Stimulated activated naive CD4-positive, alpha-beta T cell treated with Interleukin-2 at 50 U/mL for 16 hours (primary cell): ENCODE measurements at places on chromosomes 4 and X.

DNA sequence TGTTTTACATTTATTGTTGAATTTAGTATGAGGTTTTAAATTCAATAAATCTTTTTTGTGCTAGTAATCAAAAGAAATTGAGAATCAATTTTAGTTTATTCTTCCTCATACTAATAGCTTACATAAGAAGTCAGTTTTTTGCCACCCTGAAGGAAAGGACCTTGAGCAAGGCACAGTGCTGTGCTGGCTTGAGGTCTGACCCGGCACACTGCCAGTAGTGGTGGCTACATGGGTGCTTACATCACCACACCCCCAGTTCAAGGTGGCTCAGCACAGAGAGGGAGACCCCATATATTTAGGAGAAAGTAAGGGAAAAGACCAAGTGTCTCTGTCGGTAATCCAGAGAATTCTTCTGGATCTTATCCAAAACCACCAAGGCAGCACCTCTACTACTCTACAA, 86.0 kb upstream of the LANCL3 start:
- DNase-seq: no peak

- no peak for DNase-seq
These were observed 73.5 kb downstream of the PRSS12 start for GRCh38 chr4:118279328-118279727.

DNA sequence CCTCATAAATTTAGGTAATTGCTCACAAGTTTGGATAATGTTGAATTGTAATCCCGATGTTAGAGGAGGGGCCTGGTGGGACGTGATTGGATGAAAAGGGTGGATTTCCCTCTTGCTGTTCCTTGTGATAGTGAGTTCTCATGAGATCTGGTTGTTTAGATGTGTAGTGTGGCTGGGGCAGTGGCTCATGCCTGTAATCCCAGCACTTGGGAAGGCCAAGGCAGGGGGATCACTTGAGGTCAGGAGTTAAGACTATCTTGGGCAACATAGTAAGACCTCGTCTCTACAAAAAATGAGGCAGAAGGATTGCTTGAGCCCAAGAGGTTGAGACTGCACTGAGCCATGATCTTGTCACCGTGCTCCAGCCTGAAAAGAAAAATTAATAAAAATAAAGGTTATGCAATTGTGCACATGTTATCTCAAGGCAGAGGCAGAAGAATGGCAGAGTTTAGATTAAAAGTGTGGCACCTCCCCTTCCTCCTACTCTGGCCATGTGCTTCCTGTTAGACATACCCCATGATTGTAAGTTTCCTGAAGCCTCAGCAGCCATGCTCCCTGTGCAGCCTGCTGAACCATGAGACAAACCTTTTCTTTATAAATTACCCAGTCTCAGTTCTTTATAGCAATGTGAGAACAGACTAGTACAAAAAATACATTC, 36.5 kb downstream of the ERVMER34-1 start:
- no peak for DNase-seq

GRCh38 chrX:154135458-154136229, 8.4 kb upstream of the OPN1LW start:
- peak; percentile 4 for DNase-seq

DNA sequence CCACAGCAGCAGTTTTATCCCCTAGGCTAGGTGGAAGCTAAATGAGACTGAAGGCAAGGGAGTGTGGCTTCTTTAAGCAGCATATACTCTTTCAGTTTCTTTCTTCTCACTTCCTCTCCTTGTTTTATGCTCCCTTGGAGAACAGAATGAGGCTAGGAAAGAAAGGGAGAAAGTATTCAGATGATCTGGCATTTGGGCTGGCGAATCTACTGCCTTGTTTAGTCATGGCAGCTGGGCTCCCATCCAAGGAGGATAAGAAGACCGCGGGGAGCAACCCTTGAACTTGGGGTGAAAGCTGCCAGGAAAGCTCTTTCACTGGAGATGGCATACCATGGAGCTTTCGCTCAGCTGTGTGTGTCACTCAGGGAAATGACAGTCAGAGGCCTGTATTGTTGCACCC, 72.1 kb downstream of the ARHGEF38 start:
- no peak for DNase-seq

- DNase-seq: no peak
These were observed 119.9 kb downstream of the FBXW7 start for GRCh38 chr4:152415980-152416379.

- DNase-seq: no peak
These were observed 203.6 kb downstream of the PDGFC start for GRCh38 chr4:156767911-156768415.

- DNase-seq: no peak
These were observed 493 bp downstream of the TCEAL5 start for GRCh38 chrX:103275947-103276567.

GRCh38 chr4:879729-880077, 52.4 kb downstream of the GAK start:
- peak; percentile 70 for DNase-seq

DNA sequence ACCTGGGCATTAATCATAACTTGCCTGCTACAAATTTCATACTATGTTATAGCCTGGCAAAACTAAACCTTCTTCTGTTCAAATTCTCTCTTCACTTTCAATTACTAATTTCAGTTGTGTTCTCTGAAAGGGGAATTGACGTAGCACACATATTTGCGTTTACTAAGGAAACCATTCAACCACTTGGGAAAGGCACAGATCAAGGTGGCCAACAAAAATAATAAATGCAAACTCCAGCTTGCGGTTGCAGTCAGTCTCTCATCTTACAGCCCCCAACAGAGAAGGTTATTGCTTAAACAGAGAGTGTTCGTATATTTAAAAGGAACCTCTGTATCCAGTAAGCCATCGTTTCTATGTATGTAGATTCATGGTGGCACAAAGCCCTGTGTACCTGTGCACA, 4.0 kb downstream of the SRPX start:
- DNase-seq: no peak

GRCh38 chr4:189002475-189002874, 863.2 kb downstream of the TRIML1 start:
- no peak for DNase-seq

DNA sequence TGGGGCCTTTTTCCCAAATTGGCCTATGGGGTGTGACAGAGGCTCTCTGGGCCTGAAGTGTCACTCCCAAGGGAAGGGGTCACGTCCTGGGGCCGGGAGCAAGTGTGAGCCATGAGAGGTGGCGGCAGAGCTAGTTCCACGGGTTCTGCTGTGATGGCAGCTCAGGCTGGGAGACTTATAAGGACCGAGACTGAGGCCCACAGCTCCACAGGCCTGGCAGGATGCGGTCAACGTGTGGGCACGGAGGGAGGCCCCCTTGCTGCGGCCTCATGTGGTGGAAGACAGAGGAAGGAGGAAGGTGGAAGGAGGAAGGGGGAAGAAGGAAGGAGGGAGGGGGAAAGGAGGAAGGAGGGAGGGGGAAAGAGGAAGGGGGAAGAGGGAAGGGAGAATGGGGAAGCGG, 7.2 kb upstream of the CPLX1 start:
- DNase-seq: peak; percentile 15

GRCh38 chr4:105181259-105181658, 34.6 kb downstream of the TET2 start:
- no peak for DNase-seq

DNA sequence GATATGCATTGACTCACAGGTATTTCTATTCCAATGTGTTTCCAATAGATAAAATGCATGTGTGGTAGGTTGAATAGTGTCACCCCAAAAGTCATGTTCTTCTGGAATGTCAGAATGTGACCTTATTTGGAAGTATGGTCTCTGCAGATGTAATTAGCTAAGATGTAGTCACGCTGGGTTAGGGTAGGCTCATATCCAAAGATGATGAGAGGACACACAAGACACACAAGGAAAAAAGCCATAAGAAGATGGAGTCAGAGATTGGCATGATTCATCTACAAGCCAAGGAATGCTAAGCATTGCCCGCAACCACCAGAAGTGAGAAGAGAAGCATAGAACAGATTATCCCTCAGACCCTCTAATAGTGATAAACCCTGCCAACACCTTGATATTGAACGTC, 17.5 kb downstream of the ZNF330 start:
- DNase-seq: no peak

- DNase-seq: no peak
These were observed 9.0 kb downstream of the GK2 start for GRCh38 chr4:79399076-79399475.

- DNase-seq: no peak
These were observed 119.4 kb downstream of the AKAP4 start for GRCh38 chrX:50081282-50081889.

- DNase-seq: no peak
These were observed 58.3 kb downstream of the PAQR3 start for GRCh38 chr4:78880874-78881492.

GRCh38 chr4:85861064-85861765, 386.3 kb downstream of the ARHGAP24 start:
- DNase-seq: no peak

DNA sequence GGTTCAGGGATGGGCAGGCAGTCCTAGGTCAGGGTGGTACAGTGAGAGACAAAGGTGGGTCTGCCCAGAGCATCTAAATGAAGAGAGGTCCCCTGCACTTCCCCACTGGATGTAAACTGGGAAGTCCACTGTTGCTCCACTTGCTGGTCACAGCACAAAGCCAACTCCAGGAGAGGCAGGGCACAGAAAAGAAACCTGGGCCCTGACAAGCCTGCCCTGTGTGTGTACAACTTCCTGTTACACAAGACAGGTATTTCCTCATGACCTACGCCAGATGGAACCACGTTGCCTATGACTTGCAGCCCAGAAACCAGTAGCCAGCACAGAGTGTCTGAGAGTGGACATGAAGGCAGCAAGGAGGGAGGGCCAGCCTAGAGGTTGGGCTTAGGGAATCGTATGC, 161.8 kb downstream of the SH3KBP1 start:
- no peak for DNase-seq

DNA sequence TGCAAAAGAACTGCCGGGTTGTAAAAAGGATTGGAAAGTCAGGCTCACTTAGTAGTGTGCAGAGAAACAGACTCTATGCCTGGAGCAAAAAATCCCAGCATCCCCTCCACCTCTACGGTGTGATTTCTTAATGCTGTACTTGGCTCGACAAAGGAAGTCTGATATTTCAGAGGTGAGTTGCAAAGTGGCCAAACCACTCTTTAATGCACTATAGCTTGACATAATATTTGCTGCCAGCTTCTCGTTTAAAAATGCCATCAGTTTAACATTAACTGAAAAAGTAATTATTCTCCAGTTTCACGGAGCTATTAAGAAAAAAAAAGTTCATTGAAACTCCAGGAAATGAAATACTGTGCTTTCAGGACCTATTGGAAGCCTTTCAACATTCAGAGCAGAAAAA, 448.3 kb upstream of the ZFP42 start:
- no peak for DNase-seq

- no peak for DNase-seq
These were observed 583.9 kb downstream of the NLGN4X start for GRCh38 chrX:5644776-5645175.

- no peak for DNase-seq
These were observed 373 bp upstream of the INTS6L start for GRCh38 chrX:135520022-135520552.

DNA sequence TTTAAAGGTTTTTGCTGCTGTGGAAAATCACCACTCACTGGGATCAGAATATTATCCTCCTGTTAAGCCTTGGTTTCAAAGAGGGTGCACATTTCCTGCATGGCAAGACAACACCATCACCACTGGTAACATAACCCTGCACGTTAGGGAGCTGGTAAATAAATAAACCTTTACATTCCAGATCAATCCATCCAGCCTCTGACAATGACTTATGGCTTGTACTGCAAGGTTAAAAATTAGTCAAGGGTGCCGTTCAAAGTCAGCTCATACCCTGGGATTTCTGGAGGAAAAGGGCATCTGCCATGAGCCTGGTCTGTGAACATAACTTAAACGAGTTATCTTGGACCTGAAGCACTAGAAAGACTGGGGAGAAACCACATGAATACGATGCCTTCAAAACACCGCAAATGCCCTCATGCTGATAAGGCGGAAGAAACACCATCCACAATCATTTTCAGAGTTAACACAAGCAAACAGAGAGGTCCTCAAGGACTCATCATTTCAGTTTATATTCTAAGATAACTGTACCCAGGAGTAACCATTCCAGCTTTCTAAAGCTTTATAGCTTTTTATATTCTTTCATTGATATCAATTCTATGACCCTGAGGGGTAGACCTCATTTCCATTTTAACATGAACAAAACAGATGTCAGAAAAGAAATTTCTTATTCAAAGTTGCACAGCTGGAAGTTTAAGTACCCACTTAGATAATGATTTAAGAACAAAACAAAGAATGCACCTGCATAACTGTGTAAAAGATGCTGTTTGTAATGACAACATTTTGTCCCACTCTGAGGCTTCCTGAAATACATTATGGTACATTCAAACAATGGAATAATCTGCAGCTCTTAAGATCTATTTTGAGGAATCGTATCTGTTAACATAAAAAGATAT, 103.1 kb downstream of the NPNT start:
- no peak for DNase-seq

GRCh38 chr4:139732991-139733570, 67.5 kb downstream of the MGST2 start:
- DNase-seq: no peak

GRCh38 chrX:10697616-10698317, 77.4 kb upstream of the MID1 start:
- no peak for DNase-seq

GRCh38 chr4:76960014-76960413, 10.5 kb downstream of the SEPTIN11 start:
- no peak for DNase-seq

GRCh38 chrX:68978255-68978654, 149.4 kb downstream of the EFNB1 start:
- DNase-seq: no peak

GRCh38 chr4:72500214-72500613, 68.8 kb downstream of the ADAMTS3 start:
- no peak for DNase-seq

GRCh38 chr4:173171098-173171497, 2.5 kb downstream of the GALNT7 start:
- DNase-seq: no peak

DNA sequence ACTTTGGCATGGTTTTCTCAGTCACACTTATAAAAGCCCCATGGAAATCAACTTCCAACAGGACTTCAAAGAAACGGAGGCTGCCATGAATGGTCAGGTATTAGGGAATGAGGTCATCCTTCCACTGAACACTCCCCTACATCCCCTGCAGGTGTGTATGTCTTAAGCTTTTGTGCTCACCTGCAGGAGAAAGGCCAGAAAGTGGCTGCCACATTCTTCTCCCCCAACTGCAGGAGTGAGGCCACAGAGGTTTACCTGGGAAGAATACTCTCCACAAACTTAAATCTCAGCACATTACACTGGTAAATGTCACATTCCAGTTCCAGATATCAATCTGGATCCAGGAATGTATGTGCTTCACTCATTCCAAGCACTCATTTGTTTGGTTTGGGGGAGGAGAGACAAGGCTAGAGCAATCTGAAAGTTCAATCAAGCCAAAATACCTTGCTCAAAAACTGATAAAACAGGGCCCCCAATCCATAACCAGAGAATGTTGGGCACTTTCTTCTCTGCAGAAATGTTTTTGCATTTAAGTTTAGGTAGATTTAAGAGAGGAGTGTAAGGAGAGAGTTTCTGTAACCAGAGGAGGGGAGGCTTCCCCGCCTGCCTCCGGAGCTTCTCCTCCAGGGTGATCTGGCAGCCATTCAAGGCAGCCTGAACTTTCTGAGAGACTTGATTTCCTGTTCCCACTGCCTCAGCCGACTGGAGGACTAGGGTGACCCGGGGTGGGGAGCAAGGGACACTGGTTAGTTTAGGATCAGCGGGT, 15.4 kb downstream of the FAM9C start:
- DNase-seq: no peak

GRCh38 chr4:4430492-4431195, 43.7 kb downstream of the NSG1 start:
- peak; percentile 29 for DNase-seq
